ENCODE measurements at places on chromosomes 1 and 21.

- DNase-seq = no peak
Observed at GRCh38 chr1:216064643-216065042, 358.6 kb downstream of the USH2A start.

DNA sequence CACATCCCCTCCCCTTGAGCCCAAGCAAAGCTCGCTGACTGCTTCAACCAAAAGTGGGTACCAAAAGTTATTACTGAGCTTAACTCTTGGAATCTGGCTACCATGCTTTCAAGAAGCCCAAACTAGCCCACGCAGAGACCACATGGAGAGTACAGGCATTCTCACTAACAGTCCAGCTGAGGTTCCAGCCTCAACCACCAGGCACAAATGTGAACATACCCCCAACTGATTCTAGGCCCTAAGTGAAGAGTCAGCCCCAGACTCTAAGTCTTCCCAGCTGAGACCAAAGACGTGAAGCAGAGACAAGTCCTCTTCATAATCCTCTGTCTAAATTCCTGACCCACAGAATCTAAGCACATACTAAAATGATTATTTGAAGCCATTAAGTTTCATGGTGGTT lies 36.8 kb downstream of the EVI5 start:
- no peak for DNase-seq

GRCh38 chr1:161779393-161779792 lies 13.3 kb downstream of the ATF6 start:
- no peak for DNase-seq

GRCh38 chr1:47699492-47700235 lies 261.8 kb downstream of the FOXD2 start:
- DNase-seq = no peak

GRCh38 chr1:226782845-226783601 lies 43.9 kb upstream of the ITPKB start:
- DNase-seq = no peak

DNA sequence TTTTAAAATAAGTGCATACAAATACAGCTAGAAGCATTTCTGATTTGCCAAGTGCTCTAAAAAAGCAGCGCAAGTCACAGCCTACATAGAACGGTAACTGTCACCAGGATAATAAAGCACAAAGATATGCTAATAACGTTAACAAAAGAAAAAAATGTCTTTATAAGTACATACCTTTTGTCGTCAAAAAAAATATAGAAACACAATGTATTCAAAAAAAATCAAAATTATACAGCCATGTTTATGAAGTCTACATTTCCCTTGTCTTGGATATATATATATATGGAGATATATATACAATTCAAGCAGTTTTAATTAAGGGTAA lies 3.2 kb downstream of the IRF2BP2 start:
- DNase-seq = no peak

- DNase-seq = no peak
Observed at GRCh38 chr1:241695246-241696171, 43.4 kb downstream of the WDR64 start.

DNA sequence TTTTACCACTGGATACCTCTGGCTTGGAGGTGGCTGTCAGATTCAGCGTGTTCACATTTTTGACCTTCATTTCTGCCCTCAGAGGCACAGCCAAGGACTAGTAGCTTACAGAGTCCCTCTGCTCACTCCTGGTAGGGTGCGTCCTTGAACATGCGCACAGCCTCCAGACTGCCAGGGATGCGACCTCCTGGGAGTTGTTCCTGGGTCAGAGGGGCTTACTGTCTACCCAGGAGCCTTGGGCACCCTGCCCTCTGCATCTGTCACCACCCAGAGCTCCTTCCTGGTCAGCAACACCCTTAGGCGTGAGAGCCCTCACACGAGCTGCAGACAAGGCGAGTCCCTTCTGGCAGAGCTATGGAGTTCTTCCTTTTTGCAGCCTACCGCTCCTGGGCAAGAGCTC lies 1.7 kb downstream of the SLX9 start:
- DNase-seq = no peak

DNA sequence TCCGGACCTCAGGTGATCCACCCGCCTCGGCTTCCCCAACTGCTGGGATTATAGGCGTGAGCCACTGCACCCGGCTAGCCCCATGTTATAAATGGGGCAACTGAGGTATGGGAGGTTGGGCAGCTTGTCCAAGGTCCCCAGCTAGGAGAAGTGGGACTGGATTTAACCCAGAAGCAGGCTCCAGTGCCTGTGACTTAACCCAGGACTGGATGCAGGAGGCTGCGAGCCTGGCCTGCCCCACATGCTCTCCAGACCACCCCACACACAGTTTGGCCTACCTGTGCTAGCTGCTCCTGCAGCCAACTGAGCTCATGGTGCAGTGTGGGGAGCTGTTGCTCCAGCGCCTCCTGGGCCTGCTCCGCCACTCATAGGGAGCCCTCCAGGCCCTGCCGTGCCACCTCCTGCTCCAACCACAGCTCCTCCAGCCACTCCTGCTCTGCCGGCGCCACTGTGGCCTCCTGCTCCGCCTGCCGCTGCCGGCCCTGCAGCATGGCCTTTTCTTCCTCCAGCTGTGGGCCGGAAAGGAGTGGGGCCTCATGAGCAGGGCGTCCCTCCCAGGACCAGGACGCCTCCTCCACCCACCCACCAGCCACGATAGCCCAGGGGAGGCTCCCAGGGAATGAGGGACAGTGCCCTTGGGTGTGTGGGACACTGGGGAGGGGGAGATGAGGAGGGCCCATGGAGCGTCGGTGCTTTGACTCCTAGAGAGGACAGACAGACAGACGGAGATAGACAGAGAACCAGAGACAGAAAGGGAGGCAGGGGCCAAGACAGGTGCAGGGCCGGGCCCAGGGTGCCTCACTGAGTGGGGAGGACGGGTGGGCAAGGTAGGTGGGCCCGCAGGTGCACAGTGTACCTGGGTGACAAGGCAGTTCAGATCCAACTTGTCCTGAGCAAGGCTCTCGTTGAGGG lies 12.4 kb upstream of the NBPF1 start:
- DNase-seq = no peak

DNA sequence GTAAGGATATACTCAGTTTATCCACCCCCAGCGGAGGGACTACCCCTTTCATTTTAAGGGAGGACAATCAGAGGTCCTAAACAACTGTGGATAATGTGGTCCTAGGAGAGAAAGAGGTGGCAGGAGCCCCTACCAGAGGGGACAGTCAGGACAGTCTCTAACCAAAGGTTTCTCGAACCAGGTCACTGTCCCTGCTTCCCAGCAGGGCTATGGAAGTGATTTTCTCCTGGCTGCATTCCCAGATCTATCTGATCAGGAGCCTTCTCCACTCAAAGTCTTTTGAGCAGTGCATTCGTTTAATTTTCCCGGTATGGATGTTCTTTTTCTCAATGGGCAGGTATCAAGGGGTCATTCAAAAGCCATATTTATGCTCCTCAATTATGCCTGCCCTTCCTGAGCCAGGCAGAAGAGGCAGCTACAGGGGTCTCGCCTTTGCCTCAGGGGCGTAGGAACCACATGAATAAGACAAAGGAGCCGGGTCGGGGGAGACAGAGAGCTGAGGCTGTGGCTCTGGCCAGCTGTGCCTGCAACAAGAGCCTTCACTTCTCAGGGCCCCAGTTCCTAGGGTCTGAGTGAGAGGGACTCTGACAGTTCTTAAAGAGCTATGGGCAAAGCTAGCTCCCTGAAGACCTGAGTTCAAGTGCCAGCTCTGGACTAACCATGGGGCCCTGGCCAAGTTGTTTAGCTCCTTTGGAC lies 62.5 kb upstream of the DMRTB1 start:
- no peak for DNase-seq

DNA sequence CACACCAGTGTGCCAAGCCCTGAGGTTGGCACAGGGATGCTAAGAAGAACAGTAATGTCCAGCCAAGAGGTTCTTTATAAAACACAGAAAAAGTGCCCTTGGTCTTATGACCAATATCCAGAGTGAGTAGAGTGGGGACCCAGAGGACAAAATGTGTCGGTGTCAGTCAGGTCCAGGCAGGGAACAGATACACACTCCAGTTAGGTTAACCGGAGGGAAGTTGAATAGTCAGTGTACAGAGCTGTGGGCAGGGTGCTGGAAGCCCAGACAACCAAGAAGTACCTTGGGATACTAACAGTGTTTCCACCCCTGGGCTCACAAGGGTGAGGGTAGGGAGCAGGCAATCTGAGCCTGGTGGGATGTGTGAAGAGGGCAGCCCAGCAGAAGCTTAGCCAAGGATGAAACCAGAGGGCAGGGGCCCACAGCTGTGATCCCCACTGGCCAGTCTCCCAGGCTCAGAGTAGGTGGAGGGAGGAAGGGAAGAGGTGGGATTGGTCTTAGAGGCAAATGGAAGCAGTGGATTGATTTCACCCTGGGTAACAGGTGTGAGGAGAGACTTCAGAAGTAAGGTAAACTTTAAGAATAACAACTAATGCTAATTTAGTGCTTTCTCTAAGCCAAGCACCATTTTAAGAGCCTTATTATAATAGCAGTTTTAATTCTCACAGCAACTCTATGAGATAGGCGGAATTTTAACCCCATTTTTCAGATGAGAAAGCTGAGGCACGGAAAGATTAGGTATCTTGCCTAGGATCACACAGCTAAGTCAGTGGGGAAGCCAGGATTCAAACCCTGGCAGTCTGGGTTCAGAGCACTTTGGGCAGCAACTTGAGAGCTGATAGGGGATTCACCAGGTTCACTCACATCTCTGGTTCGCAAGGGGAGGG lies 143.4 kb upstream of the HOOK1 start:
- no peak for DNase-seq

DNA sequence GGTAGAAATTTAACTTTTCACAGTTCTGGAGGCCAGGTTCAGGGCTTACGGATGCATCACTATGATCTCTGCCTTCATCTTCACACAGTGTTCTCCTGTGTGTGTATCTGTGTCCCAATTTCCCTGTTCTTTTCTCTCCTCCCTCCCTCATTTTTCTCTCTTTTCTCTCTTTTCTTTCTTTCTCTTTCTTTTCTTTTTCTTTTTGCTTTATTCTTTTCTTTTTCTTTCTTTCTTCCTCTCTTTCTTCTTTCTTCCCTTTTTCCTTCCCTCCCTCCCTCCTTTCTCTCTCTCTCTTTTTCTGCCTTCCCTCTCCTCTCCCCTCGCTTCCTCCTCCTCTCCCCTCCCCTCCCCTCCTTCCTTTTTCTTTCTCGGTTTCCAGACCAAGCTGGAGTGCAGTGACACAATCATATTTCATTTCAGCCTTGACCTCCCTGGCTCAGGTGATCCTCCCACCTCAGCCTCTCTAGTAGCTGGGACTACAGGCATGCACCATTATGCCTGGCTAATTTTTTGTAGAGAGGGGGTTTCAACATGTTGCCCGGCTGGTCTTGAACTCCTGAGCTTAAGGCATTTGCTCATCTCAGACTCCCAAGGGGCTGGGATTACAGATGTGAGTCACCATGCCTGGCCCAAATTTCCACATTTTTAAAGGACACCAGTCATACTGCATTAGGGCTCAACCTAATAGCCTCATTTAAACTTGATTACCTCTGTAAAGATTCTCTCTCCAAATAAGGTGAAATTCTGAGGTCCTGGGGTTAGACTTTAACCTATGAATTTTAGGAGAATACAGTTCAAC lies 115.9 kb downstream of the HUNK start:
- DNase-seq = no peak

GRCh38 chr1:180918519-180918918 lies 5.8 kb downstream of the KIAA1614 start:
- no peak for DNase-seq

- no peak for DNase-seq
Observed at GRCh38 chr1:195462646-195463045, 1145.6 kb downstream of the KCNT2 start.

- no peak for DNase-seq
Observed at GRCh38 chr21:20882462-20883407, 115.5 kb upstream of the NCAM2 start.

GRCh38 chr1:45359882-45360513 lies 19.8 kb upstream of the MUTYH start:
- DNase-seq = peak; percentile 31

DNA sequence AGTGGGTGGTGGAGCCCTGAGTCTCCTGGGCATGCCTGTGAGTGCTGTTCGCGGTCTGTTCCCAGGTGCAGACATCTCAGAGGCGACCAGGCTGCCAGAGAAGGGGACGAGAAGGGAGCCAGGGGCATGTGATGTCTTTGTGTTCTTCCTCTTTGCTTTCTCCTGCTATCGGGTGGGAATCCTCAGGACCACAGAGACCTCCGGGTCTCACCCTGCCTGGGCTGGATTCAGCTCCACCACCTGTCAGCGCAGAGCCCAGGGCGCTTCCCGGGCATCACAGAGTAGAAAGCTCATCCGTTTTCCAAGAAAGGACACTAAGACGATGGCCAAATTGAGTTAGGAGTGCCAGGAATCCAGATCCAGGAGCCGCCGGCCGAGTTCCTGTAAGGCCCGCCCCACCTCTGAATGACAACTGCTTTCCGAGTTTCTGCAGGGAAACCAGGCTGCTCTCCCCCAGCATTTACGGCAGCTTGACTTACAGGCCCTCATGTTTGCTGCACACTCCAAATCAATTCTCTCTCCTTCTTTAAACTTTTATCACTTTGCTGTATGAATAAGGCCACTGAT lies 130.8 kb downstream of the CAMTA1 start:
- no peak for DNase-seq

GRCh38 chr1:2050793-2051682 lies 827 bp downstream of the PRKCZ start:
- no peak for DNase-seq

DNA sequence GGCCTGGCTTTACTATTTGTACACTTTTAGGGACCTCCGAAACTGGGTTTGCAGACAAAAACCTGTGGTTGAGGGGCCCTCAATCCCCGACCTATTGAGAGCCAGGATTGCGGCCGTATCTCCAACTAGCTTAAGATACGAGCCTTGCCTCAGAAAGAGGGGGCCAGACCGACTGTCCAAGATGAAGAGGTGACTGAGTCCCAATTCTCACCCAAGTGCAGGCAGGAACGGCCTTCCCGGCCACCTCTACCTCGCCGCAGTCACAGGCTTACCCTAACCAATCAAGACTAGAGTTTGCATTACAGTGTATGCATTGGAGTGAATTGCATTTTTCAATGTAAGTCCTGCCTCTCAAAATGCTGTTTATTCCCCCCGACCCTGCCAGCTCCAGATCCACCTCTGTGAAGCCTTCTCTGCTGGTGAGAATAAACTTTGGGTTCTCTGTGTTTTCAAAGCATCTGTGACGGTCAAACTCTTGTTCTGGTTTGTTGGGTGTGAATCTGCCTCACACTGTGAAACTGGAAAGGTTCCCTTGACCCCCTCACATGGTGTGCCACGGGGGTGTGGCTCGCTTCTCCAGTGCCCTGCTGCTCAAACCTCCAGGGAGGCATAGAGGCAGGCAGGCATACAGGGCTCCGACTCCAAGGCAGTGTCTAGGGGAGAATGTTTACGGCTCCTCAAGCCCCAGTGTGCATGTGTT lies 62.2 kb upstream of the WLS start:
- DNase-seq = no peak

GRCh38 chr1:60727552-60727951 lies 354.8 kb upstream of the NFIA start:
- DNase-seq = no peak

DNA sequence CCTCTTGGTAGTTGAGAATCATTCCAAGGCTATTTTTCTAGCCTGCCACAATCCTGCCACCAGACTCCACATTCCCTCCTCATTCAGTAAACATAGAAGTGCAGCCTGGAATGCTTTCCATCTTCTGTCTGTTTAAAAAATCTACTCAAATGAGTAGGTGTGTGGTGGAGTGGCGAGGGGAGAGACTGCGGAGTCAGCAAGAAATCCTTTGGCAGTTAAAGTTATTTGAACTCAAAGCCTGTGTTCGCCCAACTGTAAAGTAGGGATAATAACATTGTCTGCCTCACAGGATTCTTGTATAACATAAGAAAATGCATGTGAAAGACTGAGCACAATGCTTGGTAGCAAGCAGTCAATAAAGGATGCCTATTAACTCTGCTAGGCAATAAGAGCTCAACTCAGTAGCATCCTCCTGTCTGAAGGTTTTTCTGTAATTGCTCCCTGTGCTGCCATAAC lies 22.2 kb upstream of the DPT start:
- DNase-seq = no peak

GRCh38 chr1:87219141-87219540 lies 109.5 kb upstream of the LMO4 start:
- no peak for DNase-seq

Measured in stimulated activated CD4-positive, alpha-beta T cell treated with anti-CD3 and anti-CD28 coated beads, Interleukin-4, amount 100 ng/mL, for 4 hours (primary cell).